ENCODE measurements at places on chromosomes 3 and 15. TPM values are rescaled to one million over a fixed set of nuclear protein-coding genes. Genes with fewer than 3 reads are reported as not detected.

STRIT1 gene
- not detected for total RNA-seq

GRCh38 chr15:47300596-47300995, 416.7 kb upstream of the SEMA6D start:
- DNase-seq: peak; percentile 5

UNC13C gene
- 0.21 TPM for total RNA-seq

- DNase-seq: peak; percentile 70
Measured at GRCh38 chr15:40344631-40345120, 3.9 kb upstream of the CCDC9B start.

DNA sequence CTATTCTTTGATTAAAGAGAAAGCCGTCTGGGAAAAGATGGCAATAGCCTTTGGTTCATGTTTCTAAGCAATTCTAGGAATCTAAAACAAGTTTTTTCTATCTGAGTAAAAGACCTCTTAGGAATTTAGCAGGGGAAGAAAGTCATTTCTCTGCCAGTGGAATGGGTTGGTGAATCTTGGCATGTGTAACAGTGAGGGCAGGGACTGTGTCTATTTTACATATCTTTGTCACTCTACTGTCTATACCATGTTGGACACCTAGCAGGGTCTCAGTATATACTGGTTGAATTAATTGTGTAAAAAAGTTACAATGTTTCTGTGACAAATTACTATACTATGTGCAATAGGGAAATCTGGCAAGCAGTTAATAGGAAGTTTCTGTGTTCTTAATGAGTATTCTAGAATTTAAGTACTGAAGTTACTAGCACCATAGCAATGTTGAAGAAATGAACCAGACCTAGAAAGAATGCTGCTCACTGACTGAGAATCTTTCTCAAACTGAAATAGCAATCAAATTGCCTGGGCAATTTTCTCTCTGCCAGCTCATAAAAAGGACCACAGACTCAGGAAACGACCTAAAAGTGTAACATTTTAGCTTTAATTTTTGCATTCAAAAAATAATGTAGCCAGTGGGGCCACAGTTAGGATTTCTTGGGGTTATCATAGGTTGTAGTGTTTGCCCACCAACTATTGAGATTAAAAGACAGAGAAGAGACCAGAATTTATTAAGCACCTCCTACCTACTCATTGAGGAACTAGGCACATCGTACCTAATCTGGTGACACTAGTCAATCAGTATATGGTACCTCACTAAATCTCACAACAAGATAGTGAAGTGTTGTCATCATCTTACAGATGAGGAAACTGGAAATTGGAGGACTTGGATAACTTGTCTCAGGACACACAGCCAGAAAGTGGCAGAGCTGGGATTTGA, 56.2 kb upstream of the LEKR1 start:
- DNase-seq: peak; percentile 32

DNA sequence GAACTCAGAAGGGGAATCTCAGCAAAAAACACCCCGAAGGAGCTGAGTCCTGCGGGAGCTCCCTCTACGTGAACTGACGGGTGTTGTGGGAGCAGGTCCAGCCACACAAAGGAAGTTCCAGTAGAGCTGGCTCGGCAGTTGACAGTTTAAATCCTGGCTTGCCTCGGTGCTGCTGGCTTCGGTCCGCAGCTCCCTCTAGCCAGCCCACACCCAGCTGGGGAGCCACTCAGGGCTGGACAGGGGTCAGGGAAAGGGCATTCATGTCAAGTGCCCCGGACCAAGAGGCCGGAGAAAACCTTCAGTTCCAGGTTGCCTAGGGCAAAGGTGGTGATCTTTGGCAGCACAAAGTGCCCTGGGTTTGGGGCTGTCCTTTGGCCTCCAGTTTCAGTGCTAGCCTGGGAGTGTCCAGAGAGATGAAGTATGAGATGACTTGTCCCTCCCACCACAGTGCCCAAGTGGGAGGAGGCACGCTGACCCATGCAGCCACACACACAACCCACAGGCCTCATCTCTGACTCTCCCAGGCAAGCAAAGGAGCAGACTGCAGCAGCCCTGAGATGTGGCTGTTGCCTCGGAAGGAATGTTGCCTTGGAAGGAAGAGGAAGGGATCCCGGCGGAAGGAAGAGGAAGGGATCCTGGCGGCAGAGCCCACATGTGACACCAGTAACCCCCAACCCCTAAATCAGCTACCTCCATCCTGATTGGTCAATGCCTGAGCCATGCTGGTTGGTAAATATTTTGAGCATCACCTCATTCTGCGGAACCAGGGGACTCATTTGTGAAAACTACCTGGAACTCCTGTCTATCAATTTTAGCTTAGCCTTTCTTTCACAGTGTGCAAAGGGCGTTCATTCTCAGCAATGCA, 13.9 kb upstream of the ANPEP start:
- peak; percentile 88 for DNase-seq

RPL22L1 gene
- total RNA-seq: 159 TPM

CPLX3 gene
- not detected for total RNA-seq

DNA sequence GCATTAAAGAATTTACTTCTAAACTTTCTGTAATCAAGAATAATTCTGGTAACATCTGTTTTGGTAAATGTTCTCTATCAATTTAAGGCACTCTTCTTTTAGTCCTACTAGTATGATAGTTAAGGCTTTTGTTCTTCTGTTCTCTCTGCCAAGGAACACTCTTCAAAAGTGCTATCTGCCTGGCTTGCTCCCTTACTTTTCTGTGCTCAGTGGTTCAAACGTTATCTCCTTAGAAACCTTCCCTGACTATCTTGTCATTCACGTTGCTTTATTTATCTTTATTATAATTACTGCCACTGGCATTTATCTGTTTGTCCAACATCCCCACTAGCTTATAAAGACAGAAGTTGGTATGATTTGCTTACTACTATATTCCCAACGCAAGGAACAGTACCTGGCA, 59.2 kb downstream of the RFX7 start:
- DNase-seq: no peak

DNA sequence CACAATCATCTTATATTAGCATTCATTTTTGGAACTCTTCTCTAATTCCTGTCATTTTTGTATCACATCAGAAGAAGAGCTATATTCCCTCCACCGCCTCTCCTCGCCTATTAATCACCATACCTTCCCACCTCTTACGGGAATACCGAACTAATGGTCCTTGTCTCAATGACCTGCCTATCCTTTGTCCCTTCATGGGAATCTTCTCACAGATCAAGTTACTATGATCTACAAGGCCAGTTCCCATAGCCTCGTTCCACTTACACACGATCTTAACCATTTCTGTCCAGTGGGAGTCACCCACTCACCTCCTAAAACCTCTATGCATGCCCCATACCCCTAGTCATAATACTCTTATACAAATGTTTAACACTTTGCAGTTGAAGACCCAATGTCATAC, 342.6 kb upstream of the TPRG1 start:
- no peak for DNase-seq

NRG4 gene
- total RNA-seq: not detected

DNA sequence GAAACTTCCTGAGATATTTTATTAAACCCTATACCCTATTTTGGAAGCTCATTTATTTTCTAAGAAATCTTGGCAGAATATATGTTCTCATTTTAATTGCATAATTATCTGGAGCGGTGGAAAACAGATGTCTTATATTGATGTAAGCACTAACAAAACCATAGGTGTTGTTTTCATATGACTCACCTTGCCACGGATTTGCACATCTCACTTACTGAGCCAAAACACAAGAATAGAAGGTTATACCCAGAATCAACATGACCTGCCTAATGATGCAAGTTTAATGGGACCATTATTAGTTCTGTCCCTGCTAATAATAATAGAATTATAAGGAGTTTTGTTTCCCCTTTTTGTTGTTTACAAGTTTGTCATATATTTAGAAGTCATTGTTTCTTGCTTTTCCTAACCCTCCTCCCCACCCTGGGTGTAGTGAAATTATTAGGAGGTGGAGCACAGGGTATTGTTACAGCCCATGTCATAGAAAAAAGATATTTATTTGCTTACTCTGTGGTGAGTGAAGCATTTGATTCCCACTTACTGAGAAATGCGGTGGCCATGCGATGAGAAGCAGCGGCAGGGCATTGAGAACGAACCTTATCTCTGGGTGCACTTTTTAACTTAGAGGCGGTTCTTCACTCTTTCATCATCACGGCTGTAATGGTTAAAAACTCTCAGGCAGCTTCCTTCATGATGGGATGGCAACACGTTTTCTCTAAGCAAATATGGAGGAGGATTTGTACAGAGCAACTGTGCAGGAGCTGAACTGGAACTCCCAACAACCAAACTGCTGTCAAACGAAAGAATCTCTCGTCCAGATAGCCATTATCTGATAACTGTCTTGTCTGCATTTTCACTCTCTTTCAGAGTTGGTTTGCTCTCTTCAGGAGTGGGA, 521 bp downstream of the IL5RA start:
- no peak for DNase-seq

DGKG gene
- 4.3 TPM for total RNA-seq

DNA sequence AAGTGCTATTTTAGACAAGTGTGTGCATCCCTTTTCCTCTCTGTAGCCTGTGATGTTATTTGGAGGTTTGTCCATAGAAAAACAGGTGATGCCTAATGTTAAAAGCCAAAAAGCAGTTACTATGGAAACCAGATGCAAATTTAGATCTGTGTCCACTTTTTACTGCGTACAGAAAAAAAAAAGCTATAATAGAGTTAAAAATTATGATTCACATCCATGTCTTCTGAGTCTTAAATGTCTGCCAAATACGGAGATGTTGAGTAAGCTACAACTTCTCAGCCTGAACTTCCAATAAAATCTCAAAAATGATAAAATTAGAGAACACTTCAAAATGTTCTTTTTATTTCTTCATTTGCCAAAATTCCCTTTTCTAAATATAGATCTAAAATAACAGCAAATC, 74.2 kb upstream of the GAP43 start:
- DNase-seq: peak; percentile 4

GRCh38 chr15:57849317-57849716, 142.8 kb downstream of the POLR2M start:
- DNase-seq: peak; percentile 22

- DNase-seq: no peak
Measured at GRCh38 chr3:170539897-170540296, 46.0 kb downstream of the SLC7A14 start.

GCSAM gene
- not detected for total RNA-seq

NMNAT3 gene
- total RNA-seq: not detected

GRCh38 chr15:45714590-45715488, 80.0 kb downstream of the SQOR start:
- DNase-seq: peak; percentile 65

CTXND1 gene
- not detected for total RNA-seq

VGLL3 gene
- total RNA-seq: 69.8 TPM

DNA sequence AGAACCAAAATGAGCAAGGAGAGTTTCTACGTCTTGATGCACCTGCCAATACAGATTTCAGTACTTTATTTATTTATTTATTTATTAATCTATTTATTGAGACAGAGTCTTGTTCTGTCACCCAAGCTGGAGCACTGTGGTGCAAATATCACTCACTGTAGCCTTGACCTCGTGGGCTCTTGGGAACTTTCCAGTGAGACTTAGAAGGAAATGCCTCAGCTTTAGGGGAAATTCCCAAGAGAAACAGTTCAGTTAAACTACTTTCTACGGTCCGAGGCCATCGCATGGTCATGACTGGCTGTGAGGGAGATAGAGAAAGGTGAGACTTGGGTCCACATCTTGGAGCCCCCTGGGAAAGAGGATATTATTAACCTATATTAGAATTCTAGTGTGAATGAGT, 47.0 kb upstream of the HERC1 start:
- DNase-seq: no peak

- no peak for DNase-seq
Measured at GRCh38 chr3:192220915-192221314, 506.4 kb downstream of the FGF12 start.

DNA sequence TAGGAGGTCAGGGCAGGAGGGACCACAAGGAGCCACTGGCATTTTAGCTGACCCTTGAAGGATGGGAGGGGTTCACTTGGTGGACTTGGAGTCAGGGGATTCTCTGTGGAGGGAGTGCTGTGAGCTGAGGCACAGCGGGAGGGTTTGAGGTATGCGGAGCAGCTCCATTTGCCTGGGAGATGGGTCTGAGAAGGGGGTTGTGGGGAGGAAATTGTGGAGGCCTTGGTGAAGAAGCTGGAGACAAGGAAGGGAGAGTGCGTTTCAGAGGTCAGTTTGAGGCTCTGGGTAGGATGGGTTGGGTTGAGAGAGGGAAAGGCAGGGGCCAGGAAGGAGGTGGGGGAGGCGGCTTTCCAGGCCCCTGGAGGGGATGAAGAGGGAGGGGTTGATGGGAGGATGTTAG, 20.2 kb downstream of the PLEKHO2 start:
- no peak for DNase-seq

DNA sequence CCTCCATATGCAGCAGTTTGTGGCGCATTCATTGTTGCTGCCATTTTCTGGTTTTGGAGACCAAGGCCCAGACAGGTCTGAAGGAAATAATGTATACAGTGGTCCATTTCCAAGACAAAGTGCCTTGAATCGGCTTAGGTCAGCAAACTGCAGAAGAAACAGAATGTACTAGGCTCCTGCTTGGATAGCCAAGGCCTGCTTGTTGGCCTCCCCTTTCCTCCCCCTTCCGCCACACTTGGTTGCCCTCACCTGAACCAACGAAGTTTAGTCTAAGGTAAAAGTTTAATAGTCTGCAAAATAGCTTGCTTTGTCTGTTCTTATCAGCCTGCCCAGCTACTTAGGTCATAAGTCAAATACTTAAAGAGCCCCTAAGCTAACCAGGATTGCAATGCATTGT, 12.0 kb upstream of the RTP3 start:
- no peak for DNase-seq

- no peak for DNase-seq
Measured at GRCh38 chr3:101203411-101203810, 117.0 kb downstream of the IMPG2 start.

DNA sequence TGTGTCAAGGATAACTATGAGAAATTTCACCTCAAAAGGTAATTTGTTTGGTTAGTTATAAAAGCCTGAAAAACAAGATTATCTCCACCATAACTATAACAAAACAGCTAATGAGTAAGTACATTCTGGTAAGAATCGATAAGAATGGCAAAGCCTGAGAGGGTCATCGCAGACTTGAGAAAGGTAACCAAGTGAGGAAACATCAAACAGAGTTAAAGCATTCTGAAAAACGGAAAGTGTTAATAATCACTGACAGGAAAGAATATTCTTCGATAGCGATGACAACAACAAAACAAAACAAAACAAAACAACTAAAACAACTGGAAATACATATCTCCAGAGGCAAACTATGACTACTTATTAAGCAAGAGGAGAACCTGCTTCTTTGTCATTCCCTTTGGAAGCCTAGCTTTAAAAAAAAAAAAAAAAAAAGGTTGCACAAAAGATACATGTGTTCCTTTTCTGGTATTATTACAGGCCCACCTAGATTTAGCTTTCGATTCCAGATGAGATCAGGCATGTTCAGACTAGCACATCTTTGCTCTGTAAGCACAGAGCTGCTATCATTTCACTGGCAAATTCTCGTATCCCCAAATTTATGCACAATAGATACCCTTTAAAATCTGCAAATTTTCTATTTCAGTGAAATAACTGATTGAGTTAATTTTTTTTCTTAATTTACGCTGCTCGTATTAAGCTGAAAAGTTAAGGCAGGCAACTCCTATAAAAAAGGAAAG, 155.6 kb downstream of the TIGIT start:
- DNase-seq: peak; percentile 40

DISP2 gene
- 1.6 TPM for total RNA-seq

GRCh38 chr3:58434990-58435389, 1.4 kb upstream of the PDHB start:
- DNase-seq: peak; percentile 86

- DNase-seq: no peak
Measured at GRCh38 chr3:26281284-26281985, 341.1 kb upstream of the LRRC3B start.

GRCh38 chr3:81910244-81910852, 148.9 kb upstream of the GBE1 start:
- DNase-seq: peak; percentile 59

SLC22A14 gene
- total RNA-seq: 0.78 TPM

All from myocyte (in vitro differentiated cells).